ENCODE measurements at places on chromosomes 12 and 14.

DNA sequence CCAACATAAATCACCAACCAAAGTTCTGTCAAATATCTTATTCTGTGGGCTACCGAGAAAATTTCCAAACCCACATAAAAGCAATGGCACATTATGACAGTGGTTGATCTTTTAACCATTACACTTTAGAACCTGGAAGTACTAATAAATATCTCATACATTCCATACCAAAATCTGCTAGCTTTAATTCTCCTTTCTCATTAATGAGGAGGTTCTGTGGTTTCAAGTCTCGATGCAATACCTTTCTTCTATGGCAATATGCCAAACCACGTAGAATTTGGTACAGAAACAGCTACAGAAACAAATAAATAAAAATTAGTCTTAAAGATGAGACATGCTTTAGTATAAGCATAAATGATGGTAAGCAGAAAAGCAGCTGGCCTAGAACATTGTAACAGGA, 100.7 kb downstream of the ELK3 start:
- no peak for DNase-seq

- no peak for DNase-seq
Observed at GRCh38 chr14:65151609-65151956, 49.3 kb upstream of the MAX start.

- peak; percentile 12 for DNase-seq
Observed at GRCh38 chr14:95185033-95185766, 27.9 kb upstream of the DICER1 start.

- DNase-seq: no peak
Observed at GRCh38 chr12:75990189-75990912, 41.2 kb downstream of the PHLDA1 start.

DNA sequence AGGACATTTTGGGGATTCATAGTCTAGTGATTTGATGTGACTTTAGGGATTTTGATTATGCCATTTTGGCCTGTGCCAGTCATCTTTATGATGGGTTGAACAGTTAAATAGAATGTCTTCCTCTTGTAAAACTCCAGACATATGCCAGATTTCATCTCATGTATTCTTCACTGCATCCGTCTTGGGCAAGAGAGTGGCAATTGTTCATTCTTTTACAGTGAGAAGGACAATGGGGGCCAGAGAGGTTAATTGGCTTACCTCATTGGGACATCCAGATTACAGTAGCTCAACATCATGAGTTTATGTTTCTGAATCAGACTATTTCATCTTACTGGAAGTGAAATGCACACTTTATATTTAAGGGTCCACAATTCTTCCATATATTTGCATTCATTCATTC, 108.2 kb upstream of the SLC38A2 start:
- DNase-seq: peak; percentile 18

- peak; percentile 45 for DNase-seq
Observed at GRCh38 chr12:31011746-31012566, 61.7 kb upstream of the DDX11 start.

- no peak for DNase-seq
Observed at GRCh38 chr12:119096429-119097202, 82.1 kb upstream of the HSPB8 start.

GRCh38 chr12:43208221-43208620, 343.8 kb downstream of the ADAMTS20 start:
- no peak for DNase-seq

DNA sequence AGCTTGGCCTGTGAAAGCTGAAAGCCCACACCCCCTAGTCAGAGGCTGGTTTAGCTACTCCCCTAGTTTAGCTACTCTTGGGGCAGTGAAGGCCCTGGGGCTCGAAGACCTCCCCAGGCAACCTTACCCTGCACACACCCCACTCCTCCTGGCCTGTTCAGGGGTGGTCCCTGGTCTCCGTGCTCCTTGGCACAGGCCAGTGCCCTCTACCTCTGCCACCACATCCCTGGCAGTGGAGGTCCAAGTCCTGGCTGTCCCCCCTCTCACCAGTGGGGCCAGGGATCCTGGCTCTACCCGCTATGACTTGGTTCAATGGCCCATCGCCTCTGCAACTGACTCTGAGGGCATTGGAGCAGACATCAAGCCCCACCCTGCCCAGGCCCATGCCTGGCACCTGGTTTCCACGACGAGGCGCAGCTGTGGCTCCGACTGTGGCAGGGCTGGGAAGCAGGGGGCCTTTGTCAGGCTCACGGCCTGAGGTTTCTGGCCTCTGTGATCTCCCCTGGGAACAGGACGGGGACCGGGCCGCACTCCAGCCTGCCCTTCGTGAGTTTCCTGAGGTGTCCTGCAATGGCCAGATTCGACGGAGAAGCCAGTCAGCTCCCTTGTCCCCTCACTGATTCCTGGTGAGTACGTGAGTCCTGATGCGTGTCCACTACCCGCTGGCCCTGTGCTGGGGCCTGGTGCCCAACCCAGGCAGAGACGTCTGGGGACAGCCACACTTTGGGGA, 5.7 kb downstream of the TMEM121 start:
- DNase-seq: no peak

DNA sequence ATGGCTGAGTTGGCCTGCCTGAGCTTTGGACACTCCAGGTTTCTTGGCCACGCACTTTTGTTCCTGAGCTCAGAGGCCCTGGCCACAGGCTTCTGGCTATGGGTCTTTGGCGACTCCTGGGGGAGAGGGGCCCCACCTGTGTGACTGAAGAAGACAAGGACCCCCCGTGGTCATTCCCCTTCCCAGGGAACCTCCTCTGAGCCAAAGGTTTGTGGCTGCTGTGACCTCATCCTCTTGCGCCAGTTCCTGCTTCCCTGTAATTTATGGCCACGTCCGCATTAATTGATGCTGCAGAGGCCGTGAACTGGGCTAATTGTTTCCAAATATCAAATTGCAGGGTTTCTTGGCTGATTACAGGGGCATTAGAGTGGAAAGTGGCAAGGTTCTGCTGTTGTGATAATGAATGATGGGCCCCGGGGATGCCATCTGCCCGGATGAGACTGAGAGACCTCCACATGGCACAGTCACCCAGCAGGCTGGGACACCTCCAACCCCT, 27.6 kb upstream of the NOS1 start:
- no peak for DNase-seq

- DNase-seq: no peak
Observed at GRCh38 chr12:74408601-74409166, 129.0 kb upstream of the ATXN7L3B start.

GRCh38 chr14:91155626-91156089, 41.8 kb downstream of the DGLUCY start:
- DNase-seq: no peak

GRCh38 chr14:22887260-22887989, 4.4 kb downstream of the REM2 start:
- DNase-seq: peak; percentile 65

GRCh38 chr14:50501642-50502041, 30.7 kb downstream of the MAP4K5 start:
- no peak for DNase-seq

GRCh38 chr12:109264943-109265650, 44.0 kb downstream of the FOXN4 start:
- no peak for DNase-seq

- no peak for DNase-seq
Observed at GRCh38 chr12:123384994-123385376, 1.1 kb downstream of the KMT5A start.

- DNase-seq: no peak
Observed at GRCh38 chr12:132131229-132131628, 12.9 kb downstream of the DDX51 start.

DNA sequence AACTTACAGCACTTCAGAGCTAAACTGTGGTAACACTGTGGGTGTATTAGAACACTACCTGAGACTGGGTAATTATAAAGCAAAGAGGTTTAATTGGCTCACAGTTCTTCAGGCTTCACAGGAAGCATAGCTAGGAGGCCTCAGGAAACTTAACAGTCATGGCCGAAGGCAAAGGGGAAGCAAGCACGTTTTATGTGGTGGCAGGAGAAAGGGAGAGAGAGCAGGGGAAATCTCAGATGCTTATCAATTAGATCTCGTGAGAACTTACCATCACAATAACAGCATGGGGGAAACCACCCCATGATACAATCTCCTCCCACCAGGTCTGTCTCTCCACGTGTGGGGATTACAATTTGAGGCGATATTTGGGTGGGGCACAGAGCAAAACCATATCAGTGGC, 512.6 kb downstream of the RERGL start:
- DNase-seq: no peak

GRCh38 chr12:47798382-47798948, 21.2 kb downstream of the HDAC7 start:
- no peak for DNase-seq

DNA sequence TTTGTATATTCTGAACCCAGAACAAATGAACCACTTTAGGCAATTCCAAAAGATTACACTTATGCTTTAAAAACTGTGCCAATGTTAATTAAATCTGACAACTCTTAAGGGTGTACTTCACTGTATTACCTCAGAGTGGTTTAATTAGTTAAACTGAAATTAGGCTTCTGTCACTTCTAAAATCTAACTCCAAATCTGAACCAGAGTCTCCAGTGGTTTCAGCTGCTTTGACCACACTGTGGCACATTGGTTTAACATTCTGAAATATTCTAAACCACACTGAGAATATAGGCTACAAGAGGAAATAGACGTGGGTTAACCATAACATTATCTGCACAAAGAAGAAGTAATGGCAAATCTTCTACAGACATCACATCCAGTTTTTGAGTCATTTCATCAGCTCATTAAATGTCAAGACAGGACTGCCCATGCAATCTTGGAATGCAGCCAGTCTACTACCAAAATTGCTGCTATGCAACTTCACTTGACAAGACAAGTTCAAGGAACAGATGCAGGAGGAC, 94.8 kb downstream of the LRP6 start:
- no peak for DNase-seq

DNA sequence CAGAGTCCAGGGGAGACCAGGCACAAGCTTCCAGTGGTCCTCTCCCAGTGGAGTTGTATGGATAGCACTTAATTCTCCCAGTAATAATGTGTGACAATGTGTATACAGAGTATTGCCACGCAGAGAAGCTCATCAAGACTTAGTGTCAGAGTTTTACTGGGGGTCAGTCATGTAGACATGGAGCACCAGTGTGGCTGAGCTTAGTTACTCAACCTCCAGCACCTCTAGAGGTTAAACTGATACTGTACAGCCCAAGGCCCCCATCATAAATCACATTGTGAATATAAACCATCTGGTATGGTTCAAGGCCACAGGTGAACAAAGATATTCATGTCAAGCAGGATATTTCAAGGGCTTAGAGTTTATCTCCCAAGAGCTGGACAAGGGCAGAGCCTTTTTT, 378.1 kb upstream of the TMPO start:
- peak; percentile 40 for DNase-seq

GRCh38 chr14:71230897-71231296, 323.6 kb downstream of the PCNX1 start:
- DNase-seq: no peak

GRCh38 chr14:35669782-35670181, 135.8 kb downstream of the INSM2 start:
- no peak for DNase-seq

DNA sequence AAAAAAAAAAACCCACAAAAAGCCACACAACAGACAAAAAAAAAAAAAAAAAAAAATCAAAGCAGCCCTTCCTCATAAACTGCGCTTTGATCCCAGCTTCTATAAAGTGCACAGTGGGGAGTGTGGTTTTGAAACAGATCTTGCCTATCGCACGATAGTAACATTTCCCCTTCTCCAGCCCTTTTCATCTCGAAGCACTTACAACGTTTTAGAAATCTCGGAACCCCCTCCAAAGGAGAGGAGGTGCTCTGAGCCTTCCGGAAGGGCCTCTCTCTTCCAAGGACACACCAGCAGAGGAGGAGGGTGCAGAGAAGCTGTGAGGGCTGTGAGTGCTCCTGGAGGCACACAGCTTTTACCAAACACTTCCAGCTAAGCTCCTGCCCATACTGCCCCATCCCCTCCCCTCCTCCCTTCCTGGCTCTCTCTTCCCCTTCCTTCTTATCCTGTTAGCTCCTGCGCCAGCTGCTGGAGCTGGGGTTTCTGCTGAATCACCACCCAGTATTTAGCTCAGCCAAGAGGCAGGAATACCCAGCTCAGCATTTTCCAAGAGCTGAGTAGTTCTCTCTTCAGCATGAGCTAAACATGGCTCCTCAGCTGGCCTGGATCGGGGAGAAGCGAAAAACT, 28.4 kb downstream of the SLC7A8 start:
- DNase-seq: peak; percentile 99

GRCh38 chr14:85595981-85596380, 66.0 kb downstream of the FLRT2 start:
- DNase-seq: no peak

DNA sequence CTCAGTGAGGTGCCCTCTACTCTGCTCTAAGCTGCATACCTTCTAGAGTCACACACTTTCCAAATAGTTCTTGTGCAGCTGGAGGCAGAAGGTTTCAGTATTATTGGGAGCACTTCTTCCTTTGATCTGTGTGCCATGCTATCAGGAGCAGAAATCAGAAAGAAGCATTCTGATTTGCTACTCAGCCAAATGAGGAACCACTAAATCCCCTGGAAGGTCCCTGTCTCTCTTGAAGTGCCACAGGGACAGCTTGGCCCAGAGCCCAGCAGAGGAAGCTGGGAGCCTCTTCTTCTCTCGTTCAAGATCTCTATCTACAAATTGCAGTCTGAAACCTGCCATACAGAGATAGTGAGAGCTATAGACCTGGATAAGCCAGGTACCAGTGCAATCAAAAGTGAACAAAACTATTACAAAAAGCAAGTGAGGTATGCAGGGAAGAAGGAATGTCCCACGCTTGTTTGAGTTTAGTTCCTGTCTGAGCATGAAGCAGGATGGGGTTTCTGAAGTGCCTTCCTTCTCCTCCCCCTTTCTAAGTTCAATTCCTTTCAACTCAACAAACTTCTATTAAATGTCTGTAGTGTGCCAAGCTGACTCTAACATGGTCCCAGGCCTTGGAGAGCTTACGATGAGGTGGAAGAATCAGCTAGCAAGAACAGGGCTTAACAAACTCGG, 100.9 kb upstream of the PARP11 start:
- no peak for DNase-seq

DNA sequence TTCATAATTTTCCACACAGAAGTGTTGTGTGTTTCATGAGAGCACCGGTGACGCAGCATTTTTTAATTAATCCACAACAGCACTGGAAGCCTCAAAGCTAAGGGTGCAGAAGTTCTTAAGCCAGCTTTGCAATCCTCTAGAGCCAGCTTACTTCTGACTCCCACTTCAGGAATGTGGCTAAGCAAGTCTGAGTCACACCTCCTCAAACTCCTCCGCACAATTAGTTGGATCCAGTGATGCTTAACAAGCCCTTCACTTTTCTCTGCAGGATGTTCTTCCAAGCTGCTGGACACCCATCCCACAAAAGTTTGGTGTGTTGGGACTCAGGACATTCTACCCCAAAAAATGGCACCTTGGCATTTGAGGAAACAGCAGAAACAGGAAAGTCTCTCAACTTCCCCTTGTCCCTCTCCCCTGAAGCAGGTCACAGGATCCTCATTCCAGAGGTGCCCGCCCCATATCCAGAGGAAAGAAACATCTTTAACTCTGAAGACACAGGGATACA, 210.0 kb downstream of the PPM1H start:
- DNase-seq: peak; percentile 93

GRCh38 chr14:81033698-81034240, 78.3 kb downstream of the TSHR start:
- DNase-seq: no peak
